Chondrocyte (in vitro differentiated cells): ENCODE measurements at places on chromosomes 16 and 17. TPM values are rescaled to one million over a fixed set of nuclear protein-coding genes. Genes with fewer than 3 reads are reported as not detected.

DNA sequence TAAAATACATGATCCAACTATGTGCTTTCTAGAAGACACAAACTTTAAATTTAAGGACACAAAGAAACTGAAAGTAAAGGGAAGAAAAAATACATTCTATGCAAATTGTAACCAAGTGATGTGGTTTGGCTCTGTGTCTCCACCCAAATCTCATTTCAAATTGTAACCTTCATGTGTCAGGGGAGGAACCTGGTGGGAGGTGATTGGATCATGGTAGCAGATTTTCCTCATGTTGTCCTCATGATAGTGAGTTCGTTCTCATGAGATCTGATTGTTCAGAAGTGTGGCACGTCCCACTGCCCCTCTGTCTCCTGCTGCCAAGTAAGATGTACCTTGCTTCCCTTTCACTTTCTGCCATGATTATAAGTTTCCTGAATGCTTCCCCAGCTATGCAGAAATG lies 15.0 kb downstream of the OR1A1 start:
- no peak overlapping the region for H3K27ac ChIP-seq
- no peaks in the 10 kb centered on the region for H3K36me3 ChIP-seq
- no peak overlapping the region for H3K4me3 ChIP-seq

- H3K4me1 ChIP-seq, result peaks cover 60% of the 10 kb centered on the region
- no peaks in the 10 kb centered on the region for H3K27me3 ChIP-seq
- no peak overlapping the region for H3K4me3 ChIP-seq
Observed at GRCh38 chr17:77619851-77620250, 338.7 kb upstream of the TNRC6C start.

GRCh38 chr17:4375039-4375748 lies 8.7 kb upstream of the UBE2G1 start:
- H3K4me1 ChIP-seq, result no peaks in the 10 kb centered on the region
- peak; percentile 12 for DNase-seq
- H3K4me3 ChIP-seq, result no peak overlapping the region
- H3K36me3 ChIP-seq, result no peaks in the 10 kb centered on the region

- H3K27me3 ChIP-seq, result no peaks in the 10 kb centered on the region
- no peaks in the 10 kb centered on the region for H3K36me3 ChIP-seq
- H3K4me3 ChIP-seq, result no peak overlapping the region
- no peak for DNase-seq
Observed at GRCh38 chr16:75064403-75065148, 52.0 kb downstream of the LDHD start.

- peaks cover 4% of the 10 kb centered on the region for H3K36me3 ChIP-seq
- H3K27ac ChIP-seq, result no peak overlapping the region
- H3K4me1 ChIP-seq, result no peaks in the 10 kb centered on the region
Observed at GRCh38 chr17:10776381-10776780, 27.5 kb downstream of the TMEM238L start.

The GINS3 gene
- 1.9 to 3.3 TPM (median 2.1 TPM) in 3 replicates for total RNA-seq

The TNK1 gene
- 0.22 to 0.72 TPM in 2 of 3 replicates, not detected in the other for total RNA-seq

The NEUROD2 gene
- total RNA-seq, result not detected in 3 replicates

The CDK5RAP3 gene
- 99.2 to 123 TPM (median 105 TPM) in 3 replicates for total RNA-seq

The SEPTIN1 gene
- 0.85 to 1.7 TPM (median 1.3 TPM) in 3 replicates for total RNA-seq

The SLC12A3 gene
- total RNA-seq, result not detected in 3 replicates

The ENPP7 gene
- total RNA-seq, result not detected in 3 replicates

The CSH1 gene
- total RNA-seq, result 14.0 TPM in 1 of 3 replicates, not detected in the others
